OCI-LY7 (cell line): ENCODE measurements at places on chromosomes 6 and 20.
A peak's percentile ranks its signal among the peaks of the same experiment; 100 is the strongest.

- DNase-seq, result no peak
Measured at GRCh38 chr6:22327881-22328280, 31.0 kb upstream of the PRL start.

- peak; percentile 74 for DNase-seq
Measured at GRCh38 chr6:32854376-32855178, 585 bp downstream of the PSMB9 start.

DNA sequence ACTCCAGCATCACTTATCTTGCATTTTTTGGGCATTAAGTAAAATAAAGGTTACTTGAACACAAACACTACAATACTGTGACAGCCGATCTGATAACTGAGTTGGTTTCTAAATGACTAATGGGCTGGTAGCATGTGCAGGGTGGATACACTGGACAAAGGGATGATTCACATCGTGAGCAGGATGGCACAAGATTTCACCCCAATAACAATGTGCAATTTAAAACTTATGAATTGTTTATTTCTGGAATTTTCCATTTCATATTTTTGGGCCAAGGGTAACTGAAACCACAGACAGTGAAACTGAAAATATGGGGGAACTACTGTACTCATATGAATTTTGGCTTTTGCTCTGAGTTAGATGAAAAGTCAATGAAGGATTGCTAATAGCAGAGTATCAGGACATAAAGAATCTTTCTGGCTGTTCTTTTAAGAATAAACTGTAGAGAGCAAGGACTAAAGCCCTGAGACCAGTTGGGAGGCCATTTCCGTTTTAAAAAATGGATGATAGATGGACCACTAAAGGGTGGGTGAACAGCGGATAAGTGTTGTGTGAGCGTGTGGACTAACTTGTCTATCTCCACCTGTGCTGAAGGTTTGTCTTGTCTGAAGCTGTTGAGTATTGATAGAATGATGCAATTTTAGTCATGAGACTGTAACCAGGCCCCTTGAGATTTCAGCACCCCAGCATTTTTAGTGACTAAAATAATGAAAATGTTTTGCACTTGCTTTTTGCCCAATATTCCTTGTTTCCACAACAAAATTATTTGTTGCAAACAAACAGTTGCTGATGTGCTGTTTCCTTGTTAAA, 8.2 kb downstream of the SPINT3 start:
- no peak for DNase-seq

- no peak for DNase-seq
Measured at GRCh38 chr6:167163476-167164011, 5.8 kb upstream of the GPR31 start.

DNA sequence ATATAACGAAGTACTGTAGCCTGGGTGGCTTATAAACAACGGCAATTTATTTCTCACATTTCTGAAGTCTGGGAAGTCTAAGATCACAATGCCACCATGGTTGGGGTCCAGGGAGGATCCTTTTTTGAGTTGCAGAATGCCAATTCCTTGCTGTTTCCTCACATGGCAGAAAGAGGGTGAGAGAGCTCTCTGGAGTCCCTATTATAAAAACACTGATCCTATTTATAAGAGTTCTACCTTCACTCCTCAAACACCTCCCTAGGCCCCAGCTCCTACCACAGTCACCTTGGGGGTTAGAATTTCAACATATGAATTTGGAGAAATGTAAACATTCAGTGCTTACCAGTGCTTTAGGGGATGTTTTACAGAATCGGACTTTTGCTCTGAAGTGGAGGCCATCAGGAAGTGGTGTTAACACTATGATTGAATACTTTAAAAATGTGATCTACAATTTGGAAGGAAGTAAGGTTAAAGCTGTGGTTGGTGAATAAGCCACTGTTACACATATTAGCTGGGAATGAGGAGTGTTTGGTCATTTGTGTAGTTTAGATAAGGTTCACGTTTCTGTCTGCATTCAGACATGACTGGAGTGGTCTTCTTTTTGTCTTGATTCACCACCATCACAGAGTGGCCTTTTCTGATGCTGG, 79.9 kb upstream of the SPTLC3 start:
- DNase-seq, result no peak

GRCh38 chr6:169789146-169789943, 37.9 kb downstream of the ERMARD start:
- no peak for DNase-seq

- DNase-seq, result no peak
Measured at GRCh38 chr20:36120991-36121390, 33.5 kb upstream of the EPB41L1 start.

DNA sequence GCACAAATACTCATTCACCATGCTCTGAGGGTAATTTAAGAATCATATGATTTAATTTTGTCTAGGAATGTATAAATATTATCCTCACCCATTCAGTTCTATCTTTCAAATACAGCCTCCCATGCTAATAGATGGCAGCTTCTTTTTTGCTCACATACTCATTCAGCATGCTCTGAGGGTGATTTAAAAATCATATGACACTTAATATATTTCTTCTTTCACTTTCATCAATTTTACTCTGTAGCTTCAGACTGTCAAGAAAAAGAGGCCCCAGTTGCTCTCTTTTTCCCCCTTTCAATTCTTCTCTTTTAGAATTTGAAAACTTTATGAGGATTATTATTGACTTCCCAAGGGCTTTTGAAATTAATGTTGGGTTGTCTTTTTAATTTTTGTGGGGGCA, 161.7 kb upstream of the LAMP5 start:
- no peak for DNase-seq

DNA sequence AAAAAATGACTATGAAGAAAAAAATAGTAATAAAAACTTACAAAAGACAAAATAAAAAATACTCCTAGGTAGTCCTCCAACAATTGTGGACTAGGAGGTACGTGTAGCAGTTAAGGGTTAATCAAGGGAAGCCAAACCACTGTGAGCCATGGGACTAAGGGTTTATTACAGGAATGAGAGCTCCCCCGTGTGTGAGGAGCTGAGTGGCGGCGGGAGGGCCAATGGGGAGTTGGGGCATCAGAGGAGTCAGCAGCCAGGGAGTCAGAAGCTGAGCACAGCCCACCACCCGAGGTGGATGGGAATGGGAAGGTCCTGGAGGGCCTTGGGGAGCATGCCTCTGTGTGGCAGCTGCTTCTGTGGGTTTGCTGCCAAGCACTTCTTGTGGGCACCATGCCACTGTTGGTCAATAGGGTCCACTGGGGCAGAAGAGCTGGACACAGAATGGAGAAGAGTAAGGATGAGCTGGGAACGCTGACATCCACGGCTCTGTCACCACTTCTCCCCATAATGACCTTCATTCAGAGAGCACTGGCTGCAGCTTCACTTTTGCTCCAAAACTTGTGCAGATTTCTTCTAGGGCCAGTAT, 373.3 kb downstream of the CDKAL1 start:
- DNase-seq, result no peak

- no peak for DNase-seq
Measured at GRCh38 chr6:163789199-163789810, 374.8 kb downstream of the QKI start.

DNA sequence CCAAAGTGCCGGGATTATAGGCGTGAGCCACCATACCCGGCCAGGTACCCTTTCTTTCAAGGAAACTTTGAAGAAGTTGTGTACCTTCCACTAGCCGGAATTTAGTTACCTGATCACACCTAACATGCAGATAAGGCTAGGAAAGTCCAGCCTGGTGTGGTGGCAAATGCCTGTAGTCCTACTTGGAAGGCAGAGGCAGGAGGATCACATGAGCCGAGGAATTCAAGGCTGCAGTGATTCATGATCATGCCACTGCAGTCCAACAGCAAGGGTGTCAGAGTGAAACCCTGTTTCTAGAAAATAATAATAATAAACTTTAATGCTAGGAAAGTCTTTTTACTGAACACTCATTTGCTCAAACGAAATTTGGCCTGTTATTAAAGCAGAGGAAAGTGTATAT, 21.0 kb downstream of the NFYA start:
- DNase-seq, result no peak

- DNase-seq, result no peak
Measured at GRCh38 chr6:155372256-155372655, 58.0 kb upstream of the TFB1M start.

- DNase-seq, result peak; percentile 51
Measured at GRCh38 chr6:24673625-24674024, 6.7 kb downstream of the ACOT13 start.

- peak; percentile 14 for DNase-seq
Measured at GRCh38 chr6:30990422-30991086, 7.0 kb downstream of the MUC21 start.

GRCh38 chr6:169831450-169832246, 80.2 kb downstream of the ERMARD start:
- DNase-seq, result peak; percentile 66

- DNase-seq, result no peak
Measured at GRCh38 chr6:142842418-142843261, 102.3 kb downstream of the HIVEP2 start.

- DNase-seq, result no peak
Measured at GRCh38 chr20:13995841-13996240, 525 bp downstream of the MACROD2 start.

- DNase-seq, result no peak
Measured at GRCh38 chr20:5354901-5355300, 38.1 kb upstream of the PROKR2 start.
